GM20000 (cell line): ENCODE measurements at places on chromosomes 1 and 21.

- DNase-seq = no peak
These were observed 26.3 kb downstream of the SLC37A1 start for GRCh38 chr21:42539931-42540343.

- DNase-seq = no peak
These were observed 24.1 kb upstream of the TTF2 start for GRCh38 chr1:117036018-117036461.

DNA sequence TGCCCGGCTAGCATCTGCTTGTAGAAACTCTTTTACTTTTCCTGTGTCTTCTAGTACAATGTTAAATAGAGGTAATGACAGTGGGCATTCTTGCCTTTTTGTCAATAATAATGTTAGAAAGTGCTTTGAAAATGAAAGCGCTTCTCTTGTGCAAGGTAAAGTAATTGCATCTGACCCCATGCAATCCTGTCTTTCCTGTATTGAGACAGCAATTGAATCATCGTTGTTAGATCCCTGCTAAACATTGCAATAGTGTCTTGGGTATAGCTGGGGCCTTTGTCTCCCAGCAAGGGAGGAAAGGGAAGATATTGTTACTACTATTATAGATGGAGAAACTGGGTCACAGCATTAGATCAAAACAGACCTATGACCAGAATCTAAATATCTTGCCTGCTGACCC is 80.9 kb downstream of the TLR5 start:
- no peak for DNase-seq

- no peak for DNase-seq
These were observed 4.2 kb downstream of the GCLM start for GRCh38 chr1:93905051-93905450.

GRCh38 chr1:221087919-221088318 is 208.7 kb downstream of the HLX start:
- no peak for DNase-seq

DNA sequence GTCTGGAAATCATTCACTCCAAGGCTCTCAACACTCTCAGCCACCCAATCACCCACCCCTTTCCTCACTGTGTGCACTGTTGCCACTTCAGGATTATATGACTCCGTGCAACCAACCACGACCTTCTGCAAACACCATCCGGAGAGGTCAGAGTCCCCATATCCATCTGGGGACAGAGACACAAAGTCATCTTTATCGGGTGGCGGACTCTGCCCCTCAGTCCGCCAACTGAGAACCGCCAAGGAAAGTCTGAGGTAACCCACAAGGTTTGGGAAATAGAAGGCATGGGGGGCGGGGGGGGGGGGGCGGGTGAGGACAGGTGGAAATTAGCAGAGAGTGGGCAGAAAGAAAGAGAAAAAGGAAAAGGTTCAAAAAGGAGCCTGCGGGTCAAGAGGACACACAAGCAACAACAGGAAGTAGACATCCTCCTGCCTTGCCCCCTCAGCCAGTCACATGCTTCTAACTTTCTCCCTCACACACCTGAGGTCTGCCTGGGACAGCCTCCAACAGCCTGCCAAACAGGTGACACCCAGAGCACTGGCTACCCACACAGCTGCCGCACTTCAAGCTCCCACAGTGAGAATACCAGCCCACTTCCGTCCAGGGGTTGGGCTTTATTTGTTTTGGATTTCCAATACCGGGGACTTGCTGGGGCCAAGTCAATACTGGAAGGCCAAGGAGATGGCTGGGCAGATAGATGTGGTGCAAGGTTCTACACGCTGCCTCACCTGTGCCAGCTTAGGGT is 58.1 kb downstream of the SSBP3 start:
- DNase-seq = no peak

DNA sequence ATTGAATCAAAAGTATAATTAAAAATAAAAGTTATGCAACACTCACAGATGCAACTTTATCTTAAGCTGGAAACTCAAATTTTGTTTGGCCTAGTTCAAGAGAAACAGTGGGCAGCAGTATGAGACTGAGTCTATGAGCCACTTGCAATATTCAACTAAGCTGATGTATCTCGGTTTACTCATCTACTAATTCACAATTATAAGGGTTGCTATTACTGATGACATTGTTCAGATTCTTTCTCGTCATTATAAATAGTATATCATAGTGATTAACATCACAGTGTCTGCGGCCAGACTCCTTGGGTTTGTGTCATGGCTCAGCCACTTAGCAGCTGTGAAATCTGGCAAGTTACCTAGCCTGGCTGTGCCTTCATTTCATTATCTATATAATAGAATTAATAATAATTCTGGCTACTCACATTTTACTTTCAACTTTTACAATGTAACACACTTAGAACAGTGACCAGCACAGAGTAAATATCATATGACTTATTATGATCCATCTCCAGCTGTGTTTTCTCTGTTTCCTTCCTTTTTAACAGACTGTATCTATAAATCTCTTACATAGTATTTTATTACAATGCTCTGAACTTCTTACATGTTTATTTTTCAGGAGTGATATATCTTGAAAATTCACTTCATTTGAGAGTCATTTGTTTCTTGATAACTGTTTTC is 194.3 kb upstream of the RGS18 start:
- no peak for DNase-seq

- DNase-seq = no peak
These were observed 18.7 kb downstream of the EXOSC10 start for GRCh38 chr1:11080931-11081330.

GRCh38 chr1:44237721-44238457 is 24.6 kb downstream of the DMAP1 start:
- DNase-seq = peak; percentile 80

DNA sequence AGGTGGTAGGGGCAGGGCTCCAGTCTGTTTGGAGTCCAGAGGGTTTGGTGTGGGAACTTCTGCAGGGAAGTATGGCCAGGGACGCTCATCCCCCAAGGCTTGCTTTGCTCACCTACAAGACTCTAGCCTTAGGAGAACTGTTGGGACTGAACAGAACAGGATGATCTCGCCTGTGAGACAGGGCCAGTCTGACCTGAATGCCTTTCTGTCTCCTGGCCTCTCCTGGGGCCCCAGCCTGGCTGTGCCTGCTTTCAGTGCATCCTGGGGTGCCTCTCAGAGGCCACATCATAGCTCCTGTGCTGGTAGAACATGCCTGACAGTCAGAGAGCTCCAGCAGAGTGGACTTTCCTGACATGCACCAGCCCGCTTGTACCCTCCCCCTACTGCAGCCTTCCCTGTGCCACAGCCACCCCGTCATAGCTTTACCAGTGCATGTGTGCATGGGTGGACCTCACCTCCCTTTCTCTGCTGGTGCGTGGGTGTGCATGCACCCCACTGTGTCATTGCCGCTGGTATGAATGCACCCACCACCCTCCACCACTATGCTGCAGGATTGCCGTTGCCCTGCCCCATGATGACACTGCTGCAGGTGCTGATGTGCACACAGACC is 165.8 kb downstream of the GIPC2 start:
- DNase-seq = no peak

DNA sequence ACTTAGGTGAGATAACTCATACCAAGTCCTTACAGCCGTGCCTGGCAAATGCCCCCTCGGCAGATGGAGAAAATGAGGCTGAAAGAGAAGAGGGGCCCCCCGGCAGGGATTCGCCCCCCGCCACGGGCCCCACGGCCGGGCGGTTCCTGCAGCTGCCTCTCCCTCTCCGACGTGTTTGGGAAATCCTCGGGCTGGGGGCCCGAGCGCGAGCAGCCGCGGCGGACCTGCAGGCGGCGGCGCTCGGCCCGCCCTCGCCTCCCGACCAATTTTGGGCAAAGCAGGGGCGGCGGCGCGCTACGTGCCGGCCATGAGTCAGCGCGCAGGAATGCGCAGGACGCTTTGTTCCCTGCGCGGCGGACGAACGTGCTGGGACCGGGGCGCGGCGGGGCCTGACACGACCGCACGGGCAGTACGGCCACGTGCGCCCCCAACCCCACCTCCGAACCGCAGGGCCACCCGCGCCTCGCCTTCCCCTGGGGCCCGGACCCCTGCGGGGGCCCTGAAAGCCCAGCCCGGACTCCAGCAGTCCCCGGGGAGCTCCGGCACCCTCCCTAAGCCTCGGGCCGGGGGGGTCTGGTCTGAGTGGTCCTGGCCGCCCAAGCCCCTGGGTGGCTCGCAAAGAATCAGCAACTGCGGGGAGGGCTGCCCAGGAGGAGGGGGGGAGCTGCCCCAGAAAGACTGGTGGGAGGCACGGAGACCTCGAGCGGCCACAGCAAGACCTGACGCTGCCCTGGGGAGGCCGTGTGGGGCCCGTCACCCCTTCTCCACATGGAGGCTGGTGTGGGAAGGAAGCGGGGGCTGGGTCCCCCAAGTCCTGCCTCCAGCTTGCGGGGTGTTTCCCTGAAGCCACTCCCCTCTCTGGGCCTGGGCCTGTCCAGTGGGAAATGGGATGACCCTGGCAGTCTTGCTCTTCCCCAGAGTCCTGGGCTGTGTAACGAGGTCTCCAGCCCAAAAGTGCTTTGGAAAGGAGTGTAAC is 11.9 kb upstream of the EDN2 start:
- DNase-seq = peak; percentile 84

- DNase-seq = no peak
These were observed 113.2 kb upstream of the CACHD1 start for GRCh38 chr1:64356636-64357256.

- no peak for DNase-seq
These were observed 450 bp downstream of the ARHGAP30 start for GRCh38 chr1:161069241-161069640.

DNA sequence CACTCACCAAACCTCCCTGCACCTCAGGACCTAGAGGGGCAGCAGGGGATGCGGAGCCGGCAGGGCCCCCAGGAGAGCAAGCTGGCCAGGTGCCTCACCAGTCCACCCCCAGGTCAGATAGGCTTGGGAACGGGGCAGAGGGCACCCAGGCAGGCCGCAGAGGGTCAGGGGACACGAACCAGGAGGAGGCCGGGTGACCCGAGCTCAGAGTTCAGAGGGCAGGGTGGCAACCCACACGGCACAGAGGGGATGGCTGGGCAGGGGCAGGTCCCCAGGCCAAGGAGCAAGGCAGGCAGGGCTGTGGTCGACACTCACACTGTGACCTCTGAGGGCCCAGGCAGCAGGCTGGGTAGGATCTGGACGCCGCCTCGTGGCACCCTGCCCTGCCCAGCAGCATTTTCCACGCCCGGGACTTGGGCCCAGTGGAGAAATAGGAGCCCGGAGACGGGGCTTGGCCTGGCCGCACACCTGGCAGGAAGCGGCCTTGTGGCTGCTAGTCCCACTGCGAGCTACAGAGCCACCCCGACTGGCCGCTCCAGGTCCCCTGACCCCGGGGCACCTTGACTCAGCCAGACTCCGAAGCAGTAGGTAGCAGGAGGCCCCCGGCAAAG is 5.3 kb downstream of the DVL1 start:
- no peak for DNase-seq

- no peak for DNase-seq
These were observed 699.9 kb downstream of the MATN1 start for GRCh38 chr1:30023339-30024022.

GRCh38 chr1:77430966-77431690 is 149.3 kb downstream of the AK5 start:
- DNase-seq = no peak

DNA sequence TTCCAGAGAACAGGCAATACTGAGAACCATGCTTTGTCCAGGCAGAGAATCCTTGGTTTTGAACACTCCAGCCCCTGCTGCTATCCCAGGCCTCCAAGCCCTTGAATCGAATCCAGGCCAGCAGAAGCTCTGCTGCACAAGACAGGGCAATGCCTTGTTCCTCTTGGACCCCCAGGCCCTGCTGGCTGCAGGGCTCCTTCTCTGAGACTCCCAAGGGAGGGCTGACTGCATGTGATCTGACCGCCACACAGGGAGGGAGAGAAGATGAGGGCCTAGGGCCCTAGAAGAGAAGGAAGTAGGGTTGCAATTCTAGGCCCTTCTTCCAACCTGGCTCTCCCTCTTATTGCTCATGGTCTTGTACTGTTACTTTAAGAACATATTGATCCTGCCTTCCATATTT is 160.6 kb upstream of the EDN2 start:
- no peak for DNase-seq

GRCh38 chr21:33839806-33840205 is 75.8 kb downstream of the ATP5PO start:
- no peak for DNase-seq

DNA sequence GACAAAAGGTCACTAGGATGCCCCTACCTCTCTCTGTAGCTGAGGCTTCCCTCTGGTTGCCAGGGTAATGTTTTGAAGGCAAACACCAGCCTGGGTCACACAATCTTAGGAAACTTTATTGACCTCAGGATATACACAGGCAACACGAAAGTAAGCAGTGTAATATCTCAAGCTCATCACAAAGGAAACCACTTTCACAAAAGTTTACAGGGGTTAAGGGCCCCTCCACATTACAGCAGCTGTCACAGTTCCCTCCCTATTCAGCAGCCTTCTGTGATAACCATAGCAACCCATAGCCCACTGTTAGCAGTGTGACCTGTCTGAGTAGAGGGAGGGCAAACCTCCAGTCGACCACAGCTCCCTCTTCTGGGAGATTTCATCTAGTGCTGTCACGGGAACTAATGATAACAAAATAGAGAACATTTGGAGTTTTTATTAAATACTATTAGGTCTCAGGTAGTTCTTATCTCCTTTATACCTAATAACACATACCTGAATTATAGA is 149.8 kb downstream of the PTPRC start:
- DNase-seq = peak; percentile 22

- DNase-seq = no peak
These were observed 95.1 kb upstream of the F3 start for GRCh38 chr1:94636624-94637023.

- DNase-seq = no peak
These were observed 32.1 kb upstream of the IGSF3 start for GRCh38 chr1:116699605-116700004.

GRCh38 chr1:206679738-206680211 is 4.9 kb upstream of the MAPKAPK2 start:
- DNase-seq = peak; percentile 79
